Stimulated activated CD4-positive, alpha-beta T cell treated with anti-CD3 and anti-CD28 coated beads, Interleukin-1b, Interleukin-23, amount 100 ng/mL, for 48 hours (primary cell): ENCODE measurements at places on chromosomes 3 and 15.

DNA sequence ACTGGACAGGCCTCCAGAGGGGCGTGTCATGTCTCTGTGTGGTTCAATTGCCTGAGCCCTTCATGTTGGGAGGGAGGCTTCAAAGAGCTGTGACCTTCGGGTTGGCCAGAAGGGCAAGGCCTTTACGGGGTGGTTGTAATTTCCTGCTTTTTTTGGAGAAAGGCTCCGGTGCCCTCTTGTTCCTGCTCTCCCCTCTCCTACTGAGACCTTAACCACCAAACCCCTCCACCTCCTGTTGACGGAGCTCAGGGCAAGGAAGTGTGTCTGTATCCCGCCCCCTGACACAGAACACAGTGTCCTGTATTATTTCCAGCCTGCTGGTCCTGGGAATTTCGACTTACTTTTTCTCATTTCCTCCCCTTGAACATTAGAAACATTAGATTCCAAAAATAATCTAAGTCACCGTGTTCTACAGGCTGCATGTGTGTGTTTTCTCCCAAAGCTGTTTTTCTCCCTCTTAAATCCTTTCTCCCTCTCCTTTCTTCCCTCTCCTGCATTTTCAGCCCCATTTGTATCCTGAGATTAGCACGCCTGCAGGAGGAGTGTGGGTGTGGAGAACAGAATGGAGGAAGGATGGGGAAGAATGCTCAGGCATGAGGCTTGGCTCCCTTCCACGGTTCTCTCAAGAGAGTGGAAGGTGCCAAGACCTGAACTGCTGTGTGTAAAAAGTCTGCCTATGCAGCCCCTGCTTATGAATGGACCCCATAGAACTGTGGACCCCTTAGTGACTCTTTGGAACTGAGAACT, 285.4 kb upstream of the ROPN1 start:
- DNase-seq: no peak

GRCh38 chr3:43792904-43793303, 102.2 kb downstream of the ABHD5 start:
- no peak for DNase-seq

GRCh38 chr3:71629711-71630110, 46.2 kb upstream of the FOXP1 start:
- no peak for DNase-seq

DNA sequence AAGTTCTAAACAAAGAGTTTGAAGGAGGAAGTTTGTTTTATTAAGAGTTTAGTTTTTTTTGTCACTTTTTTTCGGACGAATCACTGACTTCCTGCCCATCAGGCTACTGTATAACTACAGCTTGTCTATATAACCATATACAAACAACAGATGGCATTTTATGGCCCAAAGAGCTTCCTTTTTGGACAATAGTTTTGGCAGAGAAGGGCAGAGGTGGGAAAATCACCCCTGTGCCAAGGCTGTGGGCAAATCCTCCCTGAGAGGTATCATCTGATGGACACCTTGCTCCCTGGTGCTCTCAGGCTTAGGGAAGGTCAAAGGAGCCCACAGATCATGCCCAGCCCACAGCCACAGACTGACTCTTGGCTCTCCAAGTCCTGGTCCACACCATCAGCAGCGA, 113.4 kb downstream of the OXNAD1 start:
- DNase-seq: no peak

GRCh38 chr3:128456776-128457715, 9.6 kb downstream of the DNAJB8 start:
- DNase-seq: no peak

DNA sequence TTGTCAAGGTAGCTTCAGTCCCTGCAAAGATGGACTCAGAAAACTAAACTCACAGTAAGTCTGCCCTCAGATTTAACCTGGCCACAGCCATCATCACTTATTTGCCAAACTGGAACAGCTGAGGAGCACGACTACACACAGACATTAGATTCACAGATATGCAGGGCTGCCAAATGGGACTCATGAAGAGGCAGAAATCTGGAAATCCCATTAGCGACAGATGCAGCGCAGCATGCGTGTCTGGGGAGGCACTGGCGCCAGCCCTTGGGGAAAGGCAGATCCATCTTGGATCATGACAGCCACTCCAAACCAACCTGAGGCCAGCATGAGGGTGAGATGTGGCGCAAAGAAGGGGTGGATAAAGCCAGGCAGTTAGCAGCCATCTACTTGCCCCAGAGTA, 160.7 kb upstream of the TSC22D2 start:
- DNase-seq: no peak

DNA sequence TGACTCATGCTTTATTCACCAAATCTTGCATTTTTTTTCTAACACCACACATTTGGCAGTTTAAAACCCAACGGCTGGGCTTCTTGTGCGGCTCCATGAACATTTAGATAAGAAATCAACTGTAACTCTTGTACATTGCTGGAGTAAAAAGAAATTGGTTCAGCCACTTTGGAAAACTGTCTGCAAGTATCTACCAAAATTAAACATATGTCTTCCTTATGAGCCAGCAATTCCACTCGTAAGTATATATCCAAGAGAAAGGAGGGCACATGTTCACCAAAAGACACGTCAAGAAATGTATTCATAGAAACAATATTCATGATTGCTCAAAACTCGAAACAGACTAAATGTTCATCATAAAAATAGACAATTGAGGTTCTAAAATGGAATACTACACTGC, 291.9 kb upstream of the POU1F1 start:
- no peak for DNase-seq

GRCh38 chr3:143831208-143831607, 17.1 kb downstream of the SLC9A9 start:
- DNase-seq: no peak

DNA sequence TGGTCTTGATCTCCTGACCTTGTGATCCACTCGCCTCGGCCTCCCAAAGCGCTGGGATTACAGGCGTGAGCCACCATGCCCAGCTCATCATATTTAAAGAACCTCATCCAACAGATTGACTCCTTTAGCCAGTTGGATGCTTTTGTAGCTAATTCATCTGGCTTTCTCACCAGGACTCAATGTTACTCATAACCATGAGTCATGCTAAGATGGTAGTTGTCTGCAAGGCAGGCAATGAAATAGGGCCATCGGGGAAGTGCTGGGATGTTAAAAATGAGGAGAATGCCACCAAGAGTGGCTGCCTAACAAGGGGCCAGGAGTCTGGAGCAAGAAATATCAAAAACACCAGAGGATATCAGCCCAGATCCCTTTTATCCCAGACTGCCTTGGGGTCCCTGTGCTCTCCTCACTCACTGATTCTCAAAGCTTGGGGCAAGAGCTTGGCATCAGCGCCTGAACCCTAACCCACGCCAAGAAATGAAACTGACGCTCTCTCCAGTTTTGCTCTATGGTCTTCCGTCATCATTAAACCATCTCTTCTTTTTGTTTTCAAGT, 7.4 kb upstream of the PCOLCE2 start:
- DNase-seq: no peak

DNA sequence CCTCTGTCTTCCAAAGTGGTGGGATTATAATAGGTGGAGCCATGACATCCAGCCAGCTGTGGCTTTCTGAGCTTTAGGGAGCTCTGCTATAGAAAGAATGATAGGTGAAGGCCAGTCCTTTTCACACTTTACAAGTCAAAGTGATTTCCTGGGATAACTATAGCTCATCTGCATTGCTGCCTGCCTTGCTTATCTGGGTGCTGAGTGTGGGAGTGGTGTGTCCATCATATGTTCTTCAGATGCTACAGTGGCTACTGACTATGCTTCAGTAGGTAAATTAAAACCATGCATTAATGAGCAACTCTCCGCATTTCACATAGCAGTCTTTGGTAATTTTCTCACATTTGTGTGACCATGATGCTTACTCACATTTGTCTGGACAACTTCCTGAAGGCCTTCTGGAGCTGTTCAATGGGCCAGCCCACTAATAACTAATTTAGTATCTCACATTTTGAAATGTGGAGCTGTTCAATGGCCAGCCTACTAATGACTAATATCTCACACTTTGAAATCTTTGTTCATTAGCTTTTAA, 23.4 kb downstream of the RHOA start:
- no peak for DNase-seq

GRCh38 chr3:12705981-12706380, 42.1 kb upstream of the RAF1 start:
- DNase-seq: no peak

DNA sequence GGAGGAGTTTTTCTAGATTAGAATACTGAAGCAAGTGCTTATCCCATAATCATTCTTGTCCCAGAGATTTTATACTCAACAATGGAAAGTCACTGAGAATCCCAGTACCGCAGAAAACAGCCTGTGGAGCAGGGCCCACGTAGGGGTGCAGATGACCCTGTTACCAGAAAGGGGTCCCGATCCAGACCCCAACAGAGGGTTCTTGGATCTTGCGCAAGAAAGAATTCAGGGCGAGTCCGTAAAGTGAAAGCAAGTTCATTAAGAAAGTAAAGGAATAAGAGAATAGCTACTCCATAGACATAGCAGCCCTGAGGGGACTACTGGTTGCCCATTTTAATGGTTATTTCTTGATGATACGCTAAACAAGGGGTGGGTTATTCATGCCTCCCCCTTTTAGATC, 2.6 kb downstream of the GCNT3 start:
- no peak for DNase-seq

DNA sequence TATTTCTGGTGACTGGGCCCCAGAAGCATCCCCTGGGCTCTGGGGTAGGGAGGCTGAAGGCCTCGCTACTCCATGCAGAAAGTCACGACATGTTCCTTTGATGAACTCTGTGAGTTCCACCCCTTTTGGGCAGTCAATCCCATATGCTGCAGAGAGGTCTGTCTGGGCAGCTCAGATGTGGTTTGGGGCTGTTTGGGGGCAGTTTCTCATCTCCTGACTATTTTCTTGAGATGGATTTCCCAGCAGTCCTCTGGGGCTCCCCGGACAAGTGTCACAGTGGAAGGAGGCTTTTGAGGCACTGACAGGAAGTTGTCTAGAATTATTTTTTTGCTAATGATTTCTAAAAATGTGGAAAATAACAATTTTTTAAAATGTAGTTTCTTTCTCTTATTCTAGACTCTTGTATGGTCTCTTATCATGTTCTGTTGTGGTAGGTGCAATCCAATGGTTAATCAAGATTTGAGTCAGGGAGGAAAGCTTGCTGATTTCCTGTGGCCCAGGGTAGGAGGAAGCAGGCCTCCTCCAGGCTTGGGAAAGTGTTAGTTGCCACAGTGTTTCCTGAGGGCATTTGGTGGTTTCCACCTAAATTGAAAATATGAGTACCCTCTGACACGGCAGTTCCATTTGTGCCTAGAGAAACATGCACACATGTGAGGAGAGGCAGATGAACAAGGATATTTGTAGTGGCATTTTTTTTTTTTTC, 19.9 kb upstream of the TATDN2 start:
- peak; percentile 68 for DNase-seq

DNA sequence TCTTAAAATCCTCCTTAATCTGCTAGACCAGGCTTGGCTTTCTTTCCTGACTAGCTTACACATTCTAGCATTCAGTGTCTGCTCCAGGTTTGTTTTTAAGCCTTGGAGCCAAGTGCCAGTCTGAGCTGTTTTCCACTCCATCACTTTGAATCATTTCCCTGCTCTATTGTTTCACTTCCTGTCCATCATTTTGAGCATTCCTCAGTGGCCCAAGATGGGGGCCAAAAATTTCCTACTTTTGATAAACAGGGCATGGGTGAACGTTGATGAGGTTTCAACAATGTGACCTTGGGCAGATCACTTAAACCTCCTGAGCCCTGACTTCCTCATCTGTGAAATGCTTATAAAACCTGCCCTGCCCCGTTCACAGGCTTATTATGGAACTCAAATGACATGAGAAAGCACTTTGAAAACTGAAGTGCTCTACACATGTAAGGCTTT, 4.4 kb downstream of the CYP19A1 start:
- DNase-seq: no peak

DNA sequence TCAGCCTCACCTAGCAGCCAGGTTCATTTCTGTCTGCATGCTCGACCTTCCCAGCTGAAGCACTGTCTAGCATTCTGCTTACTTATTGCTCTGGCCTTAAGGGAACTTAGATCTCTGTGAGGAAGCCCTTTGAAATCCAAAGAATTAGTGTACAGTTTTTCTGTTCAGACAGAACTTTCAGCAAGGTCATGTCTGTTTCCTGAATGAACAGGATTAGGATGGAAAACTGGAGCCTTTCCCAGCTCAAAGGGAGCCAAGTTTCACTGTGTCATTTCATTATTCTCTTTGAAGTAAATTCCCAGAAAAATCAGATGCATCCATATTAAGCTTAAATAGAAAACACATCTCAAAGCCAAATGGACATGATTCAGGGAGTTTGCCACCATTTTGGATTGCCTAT, 457.3 kb upstream of the KCNMB2 start:
- no peak for DNase-seq

DNA sequence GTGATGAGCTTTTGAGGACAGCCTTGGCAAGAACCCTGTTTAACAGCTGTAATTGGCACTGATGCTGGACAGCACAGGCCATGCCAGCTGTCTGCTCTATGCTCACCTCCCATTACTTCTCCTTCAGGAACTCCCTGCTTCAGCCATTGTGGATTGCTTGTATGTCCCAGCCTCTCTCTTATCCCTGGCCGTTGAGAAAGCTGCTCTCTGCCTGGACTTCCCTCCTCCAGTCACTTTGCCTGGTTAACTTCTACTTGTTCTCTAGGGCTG, 444.5 kb downstream of the EPHB1 start:
- DNase-seq: no peak

- peak; percentile 46 for DNase-seq
Measured at GRCh38 chr15:100849021-100849854, 30.4 kb upstream of the ALDH1A3 start.

DNA sequence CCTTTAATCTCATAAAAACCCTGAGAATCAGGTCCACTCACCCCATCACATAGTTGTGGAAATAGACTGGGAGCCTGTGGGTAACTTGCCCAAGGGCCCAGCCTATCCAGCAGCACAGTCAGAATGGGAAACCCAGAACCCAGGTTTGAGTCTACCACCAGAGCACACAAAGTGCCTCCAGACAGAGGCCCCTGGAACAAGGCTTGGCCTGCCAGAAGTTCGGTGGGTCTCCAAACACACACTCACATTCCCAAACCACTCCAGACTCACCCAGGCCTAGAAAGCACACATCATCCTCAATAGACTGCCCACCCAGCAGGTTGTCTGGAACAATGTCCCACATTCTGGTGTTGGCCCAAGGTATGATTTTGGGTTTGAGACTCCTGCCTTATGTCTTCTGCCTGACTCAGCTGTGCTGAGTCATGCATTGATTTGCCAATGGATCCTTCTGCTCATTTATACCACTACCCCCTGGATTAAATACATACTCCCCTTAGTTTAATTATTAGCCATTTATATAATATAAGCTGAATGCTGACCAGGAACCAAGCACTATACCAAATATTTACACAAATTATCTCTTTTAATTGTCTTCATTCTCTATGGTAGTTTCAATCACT, 4.5 kb downstream of the SLC12A8 start:
- no peak for DNase-seq
